Activated T-helper 1 cell treated with anti-CD3 and anti-CD28 coated beads, Interleukin-2, amount 50 U/mL, for 16 hours (primary cell): ENCODE measurements at places on chromosomes 12 and 14.

DNA sequence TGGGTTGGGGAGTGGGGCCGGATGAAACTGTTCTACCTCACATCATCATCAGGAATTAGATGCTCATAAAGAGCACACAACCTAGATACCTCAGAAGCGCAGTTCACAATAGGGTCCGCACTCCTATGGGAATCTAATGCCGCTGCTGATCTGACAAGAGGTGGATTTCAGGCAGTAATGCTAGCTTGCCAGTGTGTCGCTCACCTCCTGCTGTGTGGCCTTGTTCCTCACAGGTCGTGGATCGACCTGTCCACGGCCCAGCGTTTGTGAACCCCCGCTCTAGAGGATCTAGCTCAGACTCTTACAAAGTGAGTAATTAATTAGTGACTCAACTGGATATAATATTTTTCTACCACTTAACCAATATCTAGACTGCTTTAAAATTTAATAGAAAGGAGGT lies 5.8 kb downstream of the PPP1R12A start:
- no peak for DNase-seq

DNA sequence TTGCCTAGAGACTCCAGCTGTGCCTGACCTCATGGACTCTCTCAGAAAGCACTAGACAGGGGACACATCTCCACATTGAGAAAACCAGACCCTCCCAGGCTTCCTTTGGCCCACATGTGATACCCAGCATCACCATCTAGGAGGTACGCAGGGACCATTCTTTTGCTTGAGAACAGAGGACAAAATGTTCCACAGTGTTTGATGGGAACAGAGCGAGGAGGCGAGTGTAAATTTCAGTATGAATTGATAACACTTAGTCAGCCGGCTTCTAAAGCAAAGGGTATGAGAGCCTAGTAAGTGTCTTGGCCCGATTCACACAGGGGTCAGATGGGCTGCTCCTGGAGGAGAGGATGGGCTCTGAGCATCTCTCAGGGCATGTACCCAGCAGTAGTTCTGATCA lies 1052.4 kb downstream of the BCL11B start:
- no peak for DNase-seq

DNA sequence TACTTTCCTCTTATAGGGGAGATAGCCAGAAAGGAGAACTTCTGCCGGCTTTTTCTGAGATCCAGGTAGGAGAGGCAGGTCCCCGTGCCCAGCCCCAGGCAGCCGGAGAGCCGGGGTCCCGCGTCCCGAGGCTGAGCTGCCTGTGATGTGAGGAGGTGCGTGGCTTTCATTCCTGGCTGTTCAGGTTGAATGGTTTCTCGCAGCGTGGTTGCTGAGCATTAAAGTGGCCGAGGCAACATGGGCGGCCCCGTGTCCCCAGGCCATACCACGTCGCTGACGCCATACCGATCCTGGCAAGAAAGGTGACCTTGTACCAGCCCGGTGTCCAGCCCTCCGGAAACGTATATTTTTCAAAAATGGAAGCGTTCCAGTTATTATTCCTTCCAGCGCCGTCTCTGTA lies 116.7 kb upstream of the MYL2 start:
- DNase-seq: no peak

DNA sequence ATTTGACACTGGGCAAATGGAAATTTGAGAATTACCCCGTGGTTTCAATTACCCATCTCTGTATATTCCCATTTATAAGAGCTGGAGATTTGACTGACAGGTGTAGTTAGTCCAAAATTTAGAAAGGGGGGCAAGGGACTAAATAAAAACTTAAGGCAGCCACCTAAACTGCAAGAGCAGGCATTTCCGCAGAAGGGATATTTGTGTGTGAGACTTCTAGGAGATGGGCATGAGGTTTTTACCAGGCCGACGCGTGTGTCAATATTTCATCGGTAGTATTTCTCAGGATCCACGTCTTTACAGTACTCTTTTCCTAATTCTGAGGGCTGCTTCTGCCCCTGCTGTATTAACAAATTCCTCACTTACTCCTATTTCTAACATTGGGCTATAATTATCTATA lies 1.4 kb downstream of the FAR2 start:
- no peak for DNase-seq

GRCh38 chr14:66662374-66662773 lies 154.4 kb downstream of the GPHN start:
- DNase-seq: no peak

GRCh38 chr14:70350078-70350477 lies 9.4 kb downstream of the COX16 start:
- no peak for DNase-seq

GRCh38 chr12:114381177-114381576 lies 24.8 kb downstream of the TBX5 start:
- DNase-seq: no peak

GRCh38 chr12:124994437-124994975 lies 1.1 kb downstream of the BRI3BP start:
- DNase-seq: no peak

DNA sequence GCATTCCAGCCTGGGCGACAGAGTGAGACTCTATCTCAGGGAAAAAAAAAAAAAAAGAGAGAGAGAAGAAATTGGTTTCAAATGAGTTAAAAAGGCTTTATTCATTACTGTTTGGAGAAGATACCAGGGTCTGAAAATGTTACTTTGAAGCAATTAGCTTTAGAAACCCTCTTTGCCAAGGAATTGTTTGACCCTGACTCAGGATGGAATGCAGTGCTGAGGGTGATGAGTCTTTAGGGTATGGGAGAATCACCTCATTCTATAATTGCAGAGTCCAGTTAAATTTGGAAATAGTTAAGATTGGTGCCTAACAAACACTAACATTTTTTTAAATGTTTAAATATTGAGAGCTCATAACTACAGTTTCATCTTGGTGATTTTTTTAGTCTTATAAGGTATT lies 13.3 kb downstream of the RAP1B start:
- no peak for DNase-seq

DNA sequence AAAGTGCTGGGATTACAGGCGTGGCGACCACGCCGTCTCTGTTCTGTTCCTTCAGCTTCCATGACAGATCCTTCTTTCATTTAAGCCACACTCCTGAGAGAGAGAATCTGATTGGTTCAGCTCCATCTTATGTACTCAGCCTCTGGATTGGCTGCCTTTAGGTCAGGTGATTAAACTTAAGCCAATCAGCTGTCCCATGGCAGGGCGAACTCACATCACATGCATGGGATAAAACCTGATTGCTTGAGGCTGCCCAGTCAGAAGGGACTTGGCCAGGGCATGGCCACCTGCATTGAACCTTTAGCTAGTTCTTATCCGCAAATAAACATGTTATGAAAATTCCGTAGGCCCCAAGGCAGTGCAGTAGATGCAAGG lies 274.2 kb downstream of the SUDS3 start:
- DNase-seq: no peak
